ENCODE measurements at places on chromosomes 16 and 17.

DNA sequence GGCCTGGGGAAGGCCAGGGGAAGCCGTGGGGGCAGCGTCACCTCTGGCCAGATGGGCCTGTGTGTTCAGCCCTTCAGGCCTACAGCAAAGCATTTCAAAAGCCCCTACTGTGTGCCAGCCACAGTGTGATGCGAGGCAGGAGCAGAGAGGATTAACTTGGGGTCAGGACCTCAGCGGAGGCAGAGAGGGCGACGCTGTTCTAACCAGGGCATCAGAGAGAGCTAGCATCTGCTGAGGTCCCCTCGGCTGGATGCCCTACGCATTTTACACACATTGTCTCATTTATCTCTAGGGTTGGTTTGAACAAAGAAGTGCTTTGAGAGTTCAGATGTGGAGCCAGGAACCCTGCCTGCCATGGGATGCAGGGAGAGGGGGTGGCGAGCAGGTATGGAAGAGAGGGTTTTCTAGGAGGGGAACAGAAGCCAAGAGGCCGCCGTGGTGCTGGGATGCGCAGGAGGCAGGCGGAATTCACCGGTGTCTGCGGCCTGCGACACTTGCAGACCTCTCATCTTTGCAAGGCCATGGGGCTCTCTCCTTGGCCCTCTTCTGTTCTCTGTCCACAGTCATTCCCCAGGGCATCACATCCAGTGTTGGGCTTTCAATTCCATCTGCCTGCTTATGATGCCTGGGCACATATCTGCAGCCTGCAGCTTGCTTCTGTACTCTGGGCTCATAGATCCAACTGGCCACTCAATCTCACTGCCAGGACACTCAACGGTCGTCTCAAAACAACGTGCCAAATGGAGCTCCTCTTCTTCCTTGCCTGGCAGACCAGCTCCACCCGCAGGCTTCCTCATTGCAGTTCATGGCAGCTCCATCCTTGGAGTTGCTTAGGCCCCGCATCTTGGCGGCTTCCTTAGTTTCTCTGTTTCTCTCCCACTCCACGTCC, 8.1 kb upstream of the NKD1 start:
- no peak for DNase-seq

- DNase-seq = no peak
These were observed 737 bp downstream of the CANT1 start for GRCh38 chr17:79008666-79009387.

GRCh38 chr16:3659251-3659650, 4.8 kb downstream of the DNASE1 start:
- peak; percentile 57 for DNase-seq

GRCh38 chr17:17061516-17061915, 19.3 kb downstream of the MPRIP start:
- no peak for DNase-seq

- no peak for DNase-seq
These were observed 215.7 kb upstream of the CIBAR2 start for GRCh38 chr16:85327731-85328675.

GRCh38 chr17:62737513-62737912, 70.6 kb downstream of the MARCHF10 start:
- no peak for DNase-seq

GRCh38 chr16:31246296-31246695, 13.5 kb upstream of the ITGAM start:
- no peak for DNase-seq

GRCh38 chr17:74807441-74807840, 31.3 kb upstream of the NAT9 start:
- DNase-seq = no peak

GRCh38 chr17:38540514-38541045, 65.2 kb downstream of the SRCIN1 start:
- no peak for DNase-seq

GRCh38 chr16:57155702-57156350, 30.0 kb downstream of the PSME3IP1 start:
- no peak for DNase-seq
